Inflammatory macrophage (primary cell): ENCODE measurements at places on chromosomes 12 and 14.

DNA sequence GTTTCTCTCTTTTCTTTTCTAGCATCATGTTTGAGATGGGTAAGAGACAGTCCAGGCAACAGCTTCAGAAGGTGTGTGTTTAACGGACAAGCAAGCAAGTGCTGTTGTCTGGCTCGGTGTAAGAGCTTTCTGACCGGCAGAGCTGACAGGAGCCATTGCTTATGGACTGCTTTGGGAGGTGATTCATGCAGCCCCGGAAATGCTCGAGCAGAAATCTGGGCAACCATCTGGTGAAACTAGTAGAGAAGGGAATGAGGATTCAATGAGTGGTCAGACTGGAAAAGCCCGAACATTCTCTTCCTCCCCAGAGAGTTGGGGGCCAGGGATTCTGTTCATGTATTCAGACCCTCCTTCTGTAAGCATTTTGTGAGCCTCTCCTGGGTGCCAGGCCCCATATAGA is 24.4 kb downstream of the TUNAR start:
- DNase-seq: no peak

GRCh38 chr12:108515916-108516315 is 839 bp downstream of the FICD start:
- DNase-seq: peak; percentile 6

GRCh38 chr14:69928111-69928523 is 48.9 kb downstream of the SMOC1 start:
- no peak for DNase-seq

DNA sequence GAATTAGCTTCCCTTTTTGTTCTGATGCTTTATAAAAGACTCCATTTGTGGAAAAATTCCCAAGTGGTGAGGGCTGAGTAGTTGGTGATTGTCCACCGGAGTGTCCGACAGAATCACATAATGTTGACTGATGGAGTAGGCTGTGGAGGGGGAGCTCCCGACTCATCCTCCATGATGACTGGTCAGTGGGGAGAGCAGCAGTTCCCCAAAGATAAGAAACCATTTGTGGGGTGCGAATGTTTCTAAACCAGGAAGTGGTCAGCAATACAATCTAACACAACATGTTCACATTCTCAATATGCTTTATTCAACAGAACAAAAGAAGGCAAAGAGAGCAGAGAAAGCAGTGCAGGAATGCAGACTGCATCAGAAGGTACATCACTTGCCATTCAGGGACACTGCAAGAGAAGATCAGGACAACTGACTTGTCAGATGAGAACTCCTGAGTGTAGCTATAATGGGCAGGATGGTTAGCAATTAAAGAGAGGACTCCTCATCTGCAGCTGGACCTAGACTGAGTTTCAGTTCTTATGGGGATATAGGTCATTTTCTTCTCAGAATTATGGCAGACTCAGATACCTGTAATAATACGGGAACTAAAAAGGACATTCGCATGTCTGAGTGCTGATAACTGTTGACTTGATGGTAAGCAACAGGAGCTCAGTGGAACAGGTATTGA is 5.4 kb downstream of the KRT6B start:
- DNase-seq: no peak

DNA sequence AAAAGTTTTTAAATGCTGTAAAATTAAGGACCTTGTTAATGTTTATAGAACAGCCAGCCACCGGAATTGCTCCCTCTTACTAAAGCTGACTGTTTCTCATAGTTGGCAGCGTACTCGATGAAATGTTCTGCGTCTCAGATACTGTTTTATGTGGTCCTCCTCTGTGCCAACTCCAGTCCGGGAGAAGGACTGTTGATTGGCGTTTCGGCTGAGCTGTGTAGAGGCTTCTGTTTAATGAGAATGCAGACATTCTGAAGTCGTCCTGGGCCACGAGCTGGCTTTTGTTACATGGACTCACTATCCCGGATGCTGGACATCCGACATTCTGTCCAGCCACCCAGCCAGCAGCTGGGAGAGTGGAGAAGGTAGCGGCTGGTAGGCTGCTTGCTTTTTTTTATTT is 75.4 kb downstream of the WDR20 start:
- no peak for DNase-seq

DNA sequence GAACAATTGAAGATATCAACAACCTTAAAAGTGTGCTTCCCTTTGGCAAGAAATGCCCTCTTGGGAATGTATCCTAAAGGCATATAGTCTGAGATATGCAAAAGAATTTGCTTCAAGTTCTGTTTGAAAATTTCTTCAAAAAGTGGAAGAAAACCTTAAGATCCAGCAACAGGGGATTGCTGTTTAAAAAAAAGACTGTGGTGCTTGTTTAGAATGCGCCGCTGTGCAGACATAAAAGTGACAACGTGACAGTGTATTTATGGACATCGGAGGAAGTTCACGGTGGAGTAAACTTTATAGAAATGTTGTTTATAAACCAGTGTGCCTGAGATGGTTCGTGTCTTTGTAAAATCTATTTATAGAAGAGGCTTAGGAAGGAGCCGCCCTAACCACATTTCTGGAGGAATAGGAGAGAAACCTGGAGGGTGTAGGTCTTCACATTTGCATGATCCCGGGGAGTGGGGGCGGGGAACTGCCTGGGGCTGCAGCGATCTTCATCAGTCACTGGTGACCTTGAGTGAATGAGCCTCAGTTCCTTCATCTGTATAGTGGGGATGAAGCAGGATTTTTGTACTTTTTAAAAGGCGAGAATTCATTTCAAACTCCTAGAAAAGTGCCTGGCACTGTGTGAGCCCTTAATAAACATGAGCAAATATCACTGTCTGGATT is 27.5 kb downstream of the ADGRD1 start:
- DNase-seq: peak; percentile 41

GRCh38 chr14:36096090-36096489 is 80.4 kb downstream of the PTCSC3 start:
- DNase-seq: no peak

GRCh38 chr12:108495054-108495453 is 20.0 kb upstream of the FICD start:
- peak; percentile 48 for DNase-seq

- no peak for DNase-seq
Measured at GRCh38 chr14:56195704-56196103, 77.5 kb downstream of the PELI2 start.

DNA sequence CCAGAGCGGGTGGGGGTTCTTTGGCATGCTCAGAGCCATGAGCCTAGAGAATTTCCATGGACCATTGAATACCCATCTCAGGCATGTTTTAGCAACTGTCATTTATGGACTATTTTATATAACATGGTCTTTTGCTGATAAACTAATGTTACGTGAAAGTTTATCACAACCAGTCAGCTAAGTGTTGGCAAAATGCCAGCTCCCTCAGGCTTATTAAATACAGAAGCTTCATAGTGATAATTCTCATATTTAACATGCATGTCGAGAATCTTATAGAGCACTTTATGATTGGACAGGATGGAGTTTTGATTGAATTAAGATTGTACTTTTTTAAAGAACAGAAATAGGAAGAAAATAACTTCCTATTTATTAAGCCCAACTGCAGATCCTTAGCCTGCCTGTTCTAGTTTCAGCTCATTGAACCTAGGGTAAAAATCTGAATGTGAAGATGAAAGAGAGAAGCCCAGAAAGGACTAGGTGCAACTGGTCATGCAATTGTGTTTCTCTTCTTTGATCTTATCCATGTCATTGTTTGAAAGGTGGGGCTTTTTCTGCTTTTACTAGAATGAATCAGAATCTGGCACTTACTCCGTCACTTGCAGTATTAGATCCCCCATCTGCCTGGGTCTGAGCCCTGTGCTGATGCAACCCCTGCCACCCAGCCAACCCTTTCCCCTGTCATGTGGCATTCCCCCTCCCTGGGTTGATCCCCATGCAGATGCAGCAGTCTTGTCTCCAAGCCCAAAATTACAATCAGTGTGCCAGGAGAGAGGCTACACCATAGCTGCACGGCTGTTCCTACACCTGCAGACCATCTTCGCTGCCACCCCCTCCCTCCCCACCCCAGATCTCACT is 134.6 kb upstream of the EVL start:
- no peak for DNase-seq

DNA sequence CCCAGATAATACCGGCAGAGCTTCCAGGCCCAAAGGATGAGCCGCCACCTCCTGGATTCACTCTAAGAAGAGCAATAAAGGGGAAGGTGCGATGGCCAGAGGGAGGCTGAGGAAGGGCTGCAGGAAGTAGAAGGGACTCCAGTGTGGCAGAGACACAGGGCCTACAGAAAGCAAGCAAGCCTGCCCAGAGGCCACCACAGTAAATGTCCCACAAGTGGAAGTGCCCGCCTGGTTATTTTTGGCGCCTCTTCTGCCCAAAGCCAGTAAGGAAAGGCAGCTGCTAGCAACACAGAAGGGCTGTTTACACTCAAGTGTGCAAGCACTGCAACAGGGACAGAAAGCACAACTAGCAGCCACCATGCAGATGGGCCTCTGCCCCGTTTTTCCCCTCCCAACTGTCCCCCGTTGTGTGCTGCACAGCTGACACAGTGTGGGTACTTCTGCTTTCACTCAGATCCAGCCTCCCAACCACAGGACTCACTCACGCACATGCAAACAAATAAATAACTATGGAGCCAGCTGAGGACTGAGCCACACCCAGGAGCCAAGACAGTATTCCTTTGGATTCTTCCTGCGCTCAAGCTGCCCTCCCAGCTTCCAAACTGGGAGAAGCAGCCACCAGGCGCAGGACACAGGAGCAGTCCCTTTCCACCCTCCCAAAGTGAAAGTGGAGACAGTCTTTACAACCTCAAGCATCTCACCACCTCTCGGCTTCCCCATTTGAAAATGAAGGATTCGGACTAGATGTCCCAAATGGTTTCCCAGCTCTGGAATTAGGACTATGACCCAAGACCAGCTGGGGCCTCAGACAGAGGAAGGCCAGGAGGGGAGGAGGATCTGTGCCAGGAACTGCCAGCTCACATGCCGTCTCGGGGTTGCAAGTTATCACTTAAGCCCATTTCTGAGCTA is 40.0 kb upstream of the PNMA1 start:
- DNase-seq: peak; percentile 57

- DNase-seq: no peak
Measured at GRCh38 chr12:128571906-128572810, 251.6 kb downstream of the SLC15A4 start.

DNA sequence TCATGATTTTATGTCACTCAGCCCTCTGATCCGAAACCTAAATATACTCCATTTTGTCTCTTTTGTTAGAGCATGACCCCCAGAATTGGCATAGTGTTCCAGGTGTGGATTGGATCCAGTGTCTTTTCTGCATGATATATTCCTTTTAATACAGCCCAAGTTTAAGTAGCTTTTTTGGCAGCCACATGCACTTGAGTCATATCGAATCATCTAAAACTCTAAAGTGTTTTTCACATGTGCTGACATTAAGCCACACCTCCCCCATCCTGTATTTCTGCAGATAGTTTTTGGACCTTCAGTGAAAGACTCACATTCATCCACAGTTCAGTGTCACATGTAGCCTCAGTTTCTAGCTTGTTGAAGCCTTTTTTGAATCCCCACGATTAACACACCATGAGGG is 30.6 kb downstream of the BORCS5 start:
- DNase-seq: no peak

- peak; percentile 21 for DNase-seq
Measured at GRCh38 chr12:47361389-47362021, 281.7 kb upstream of the AMIGO2 start.

GRCh38 chr14:53956427-53957201 is at the start of gene BMP4:
Gene BMP4, minus strand, starts transcription at chr14:53956825. Its CDS starts 4,603 bp downstream, at chr14:53952222.
- DNase-seq: no peak

DNA sequence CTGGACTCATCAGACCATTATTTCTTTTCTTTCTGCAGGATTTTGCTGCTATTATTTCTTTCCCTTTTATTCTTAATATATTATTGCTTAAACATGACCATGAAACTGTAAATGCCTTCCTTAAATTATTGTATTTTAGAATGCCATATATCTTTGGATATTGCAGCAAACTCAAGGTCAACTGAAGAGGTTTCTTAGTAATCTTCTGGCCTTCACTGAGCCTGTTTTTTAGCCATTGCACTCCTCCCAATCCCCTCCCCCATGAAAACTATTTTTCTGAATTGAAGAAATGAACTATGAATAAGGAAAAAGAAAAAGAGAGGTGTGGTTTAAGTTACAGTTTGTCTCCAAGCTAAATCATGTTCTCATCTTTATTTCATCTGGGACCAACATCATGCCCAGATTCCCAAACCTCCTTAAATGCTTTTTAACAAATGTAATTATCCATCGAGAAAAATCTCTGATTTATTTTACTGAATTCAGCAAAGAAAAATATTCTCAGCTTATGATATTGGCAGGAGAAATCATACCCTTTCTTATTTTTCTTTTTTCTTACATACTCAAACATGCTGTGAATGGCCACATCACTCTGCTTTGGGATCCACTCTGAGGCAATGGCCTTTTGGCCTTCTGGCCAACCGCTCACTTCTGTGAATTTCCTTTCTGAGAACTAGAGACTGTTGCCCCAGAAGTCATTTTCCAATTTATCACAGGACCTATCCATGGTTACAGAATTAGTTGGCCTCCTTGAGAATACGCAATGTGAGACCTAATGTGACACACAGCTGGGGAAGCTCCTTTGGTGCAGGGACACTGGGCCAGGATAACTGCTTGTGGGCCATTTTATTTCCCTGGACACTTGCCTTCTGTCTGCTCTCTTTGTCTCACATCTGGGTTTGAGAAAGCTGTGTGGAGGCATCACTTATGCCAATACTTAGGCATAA is 50.9 kb downstream of the IGF1 start:
- no peak for DNase-seq

- DNase-seq: no peak
Measured at GRCh38 chr12:132099739-132100138, 44.4 kb downstream of the DDX51 start.

GRCh38 chr12:50739611-50740010 is 24.3 kb upstream of the ATF1 start:
- no peak for DNase-seq

DNA sequence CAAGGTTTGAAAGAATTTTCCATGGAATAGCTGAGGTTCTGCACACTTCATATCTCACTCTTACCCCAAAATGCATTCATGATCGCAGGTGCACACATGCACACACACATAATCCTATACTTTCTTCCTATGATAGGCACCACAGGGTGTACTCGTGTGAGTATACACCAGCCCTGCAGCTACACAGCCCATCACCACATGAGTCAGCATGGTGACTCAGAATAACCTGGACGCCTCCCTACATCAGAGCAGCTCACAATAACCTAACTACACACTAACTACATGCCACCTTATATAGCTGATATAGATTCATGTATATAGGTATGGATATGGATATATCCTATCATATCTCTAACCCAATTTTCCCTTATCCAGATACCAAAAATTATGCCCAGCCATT is 850.2 kb upstream of the TMEM132C start:
- DNase-seq: no peak

GRCh38 chr12:108972358-108972757 is 48.5 kb downstream of the SVOP start:
- DNase-seq: no peak

- DNase-seq: no peak
Measured at GRCh38 chr14:101243587-101244338, 317.5 kb upstream of the DIO3 start.

GRCh38 chr12:76449583-76449982 is 101.4 kb upstream of the BBS10 start:
- peak; percentile 7 for DNase-seq

DNA sequence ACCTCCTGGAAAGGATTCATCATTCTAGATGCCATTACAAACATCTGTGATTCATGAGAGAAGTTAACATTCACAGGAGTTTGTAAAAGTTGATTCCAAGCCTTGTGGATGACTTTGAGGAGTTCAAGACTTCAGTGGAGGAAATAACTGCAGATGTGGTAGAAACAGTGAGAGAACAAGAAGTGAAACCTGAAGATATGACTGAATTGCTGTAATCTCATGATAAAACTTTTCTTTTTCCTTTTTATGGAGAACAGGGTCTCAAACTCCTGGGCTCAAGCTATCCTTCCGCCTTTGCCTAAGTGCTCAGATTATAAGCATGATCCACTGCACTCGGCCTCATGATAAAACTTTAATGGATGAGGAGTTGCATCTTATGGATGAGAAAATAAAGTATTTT is 64.5 kb upstream of the GTF2A1 start:
- DNase-seq: no peak
